ENCODE measurements at places on chromosomes 6 and 20.

DNA sequence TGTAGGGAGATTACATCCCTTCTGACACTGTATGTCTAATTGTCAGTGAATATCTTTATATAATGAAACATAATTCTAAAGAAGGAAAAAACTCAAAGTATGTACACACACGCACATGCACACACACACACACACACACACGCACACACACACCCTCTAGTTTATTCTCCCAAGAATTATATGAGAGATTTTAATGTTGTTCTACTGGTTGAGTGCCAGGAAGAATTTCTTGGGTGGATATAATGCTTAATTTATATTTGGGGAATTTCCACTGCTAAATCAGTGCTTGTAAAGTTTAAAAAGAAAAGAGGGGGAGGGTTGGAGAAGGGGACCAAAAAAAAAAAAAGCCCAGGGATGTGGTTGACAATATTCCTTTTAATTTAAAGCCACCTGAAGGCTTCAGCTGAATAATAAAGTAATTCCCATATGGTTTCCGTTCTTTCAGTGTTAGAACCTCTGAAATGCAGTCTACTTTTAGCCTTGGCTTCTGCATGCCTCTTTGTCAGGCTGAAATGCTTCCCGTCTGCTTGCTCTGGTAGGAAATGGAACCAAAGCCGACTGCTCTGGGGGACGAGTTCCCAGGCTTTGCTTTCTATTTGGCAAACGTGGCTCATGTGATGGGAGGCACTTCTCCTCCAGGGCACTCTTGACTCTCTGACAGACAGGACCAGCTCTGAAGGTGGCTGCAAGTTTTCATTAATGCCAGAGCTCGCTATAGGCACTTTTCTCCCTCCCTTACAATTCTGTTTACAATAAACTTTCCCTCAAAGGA lies 225.4 kb downstream of the PRL start:
- no peak for DNase-seq

GRCh38 chr6:169850746-169851145 lies 99.3 kb downstream of the ERMARD start:
- DNase-seq, result no peak

- DNase-seq, result no peak
These were observed 17.5 kb downstream of the ACSS1 start for GRCh38 chr20:25040438-25040831.

DNA sequence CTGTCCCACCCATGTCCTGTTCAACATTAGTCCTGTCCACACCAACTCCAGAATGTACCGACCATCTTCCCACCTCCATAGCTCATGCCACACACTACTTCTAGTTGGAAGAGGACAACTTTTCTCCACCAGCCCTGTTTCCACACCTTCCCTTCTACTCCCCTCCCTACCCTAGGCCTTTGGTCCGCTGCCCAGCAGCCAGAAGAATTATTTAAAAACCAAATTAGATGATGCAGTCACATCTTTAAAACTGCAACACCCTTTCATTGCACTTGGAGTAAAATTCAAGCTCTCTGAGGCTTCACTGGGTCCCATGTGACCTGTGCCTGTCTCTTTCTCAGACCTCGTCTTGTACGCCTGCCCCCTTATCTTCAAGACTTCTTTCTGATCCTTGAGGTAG lies 53.8 kb downstream of the BANF2 start:
- no peak for DNase-seq
